ENCODE measurements at places on chromosomes 4 and X. TPM values are rescaled to one million over a fixed set of nuclear protein-coding genes. Genes with fewer than 3 reads are reported as not detected.

DNA sequence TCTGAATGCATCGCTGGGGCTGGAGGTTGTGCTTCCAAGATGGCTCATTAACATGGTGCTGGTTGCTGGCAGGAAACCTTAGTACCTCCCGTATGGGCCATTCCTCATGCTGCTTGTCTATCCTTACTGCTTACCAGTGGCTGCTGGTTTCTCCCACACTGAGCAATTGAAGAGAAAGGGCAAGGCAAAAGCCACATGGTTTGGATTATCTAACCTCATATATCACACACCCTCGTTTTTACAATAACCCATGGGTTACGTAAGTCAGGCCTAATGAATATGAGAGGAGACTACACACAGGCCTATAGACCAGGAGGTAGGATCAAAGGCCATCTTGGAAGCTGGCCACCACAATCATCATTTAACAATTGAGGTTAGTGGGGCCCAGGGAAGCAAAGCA lies 141.8 kb upstream of the EDNRA start:
- no peak for DNase-seq

Gene CSAG3
- not detected for total RNA-seq

- no peak for DNase-seq
These were observed 181.1 kb upstream of the SMIM31 start for GRCh38 chr4:164572877-164573279.

DNA sequence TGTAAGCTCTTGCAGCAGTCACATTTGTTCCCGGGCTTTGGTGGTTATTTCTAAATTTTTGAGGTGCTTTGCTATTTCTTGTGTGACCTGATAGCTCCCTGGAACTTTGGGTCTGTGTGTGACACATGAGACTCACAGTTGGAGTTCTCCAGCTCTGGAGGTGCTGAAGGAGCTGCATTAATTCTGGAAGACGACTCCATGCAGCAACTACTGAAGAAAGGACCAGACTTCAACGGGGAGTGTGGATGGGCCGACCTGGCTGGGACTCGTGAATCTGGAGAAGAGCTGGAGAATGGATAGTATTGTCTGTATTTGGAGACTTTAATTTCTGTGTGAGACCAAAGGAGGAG lies 1.5 kb downstream of the MRFAP1 start:
- no peak for DNase-seq

Gene PLK4
- 1.7 TPM for total RNA-seq

- no peak for DNase-seq
These were observed 13.9 kb downstream of the CYSLTR1 start for GRCh38 chrX:78313526-78313925.

DNA sequence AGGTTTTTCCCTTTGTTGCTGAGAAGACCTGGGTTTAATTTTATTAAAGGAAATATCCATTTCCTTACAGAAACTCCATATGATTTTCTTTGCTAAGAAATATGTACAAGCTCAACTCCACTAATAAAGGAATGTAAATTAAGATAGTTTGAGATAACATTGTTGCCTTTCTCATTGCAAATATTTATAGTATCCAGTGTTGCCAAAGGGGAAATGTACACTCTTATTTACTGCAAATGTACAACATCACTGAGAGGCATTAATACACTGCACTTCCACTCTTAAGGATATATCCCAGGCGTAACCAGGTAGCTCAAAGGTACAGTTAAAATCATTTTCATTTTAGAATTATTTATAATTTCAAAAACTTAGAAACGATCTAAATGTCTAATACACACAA lies 7.5 kb upstream of the LRBA start:
- DNase-seq, result no peak

- DNase-seq, result no peak
These were observed 43.0 kb upstream of the SCOC start for GRCh38 chr4:140330311-140330900.

- DNase-seq, result no peak
These were observed 59.9 kb downstream of the KIT start for GRCh38 chr4:54717694-54718093.

GRCh38 chr4:67198727-67199126 lies 346.6 kb downstream of the CENPC start:
- DNase-seq, result no peak

DNA sequence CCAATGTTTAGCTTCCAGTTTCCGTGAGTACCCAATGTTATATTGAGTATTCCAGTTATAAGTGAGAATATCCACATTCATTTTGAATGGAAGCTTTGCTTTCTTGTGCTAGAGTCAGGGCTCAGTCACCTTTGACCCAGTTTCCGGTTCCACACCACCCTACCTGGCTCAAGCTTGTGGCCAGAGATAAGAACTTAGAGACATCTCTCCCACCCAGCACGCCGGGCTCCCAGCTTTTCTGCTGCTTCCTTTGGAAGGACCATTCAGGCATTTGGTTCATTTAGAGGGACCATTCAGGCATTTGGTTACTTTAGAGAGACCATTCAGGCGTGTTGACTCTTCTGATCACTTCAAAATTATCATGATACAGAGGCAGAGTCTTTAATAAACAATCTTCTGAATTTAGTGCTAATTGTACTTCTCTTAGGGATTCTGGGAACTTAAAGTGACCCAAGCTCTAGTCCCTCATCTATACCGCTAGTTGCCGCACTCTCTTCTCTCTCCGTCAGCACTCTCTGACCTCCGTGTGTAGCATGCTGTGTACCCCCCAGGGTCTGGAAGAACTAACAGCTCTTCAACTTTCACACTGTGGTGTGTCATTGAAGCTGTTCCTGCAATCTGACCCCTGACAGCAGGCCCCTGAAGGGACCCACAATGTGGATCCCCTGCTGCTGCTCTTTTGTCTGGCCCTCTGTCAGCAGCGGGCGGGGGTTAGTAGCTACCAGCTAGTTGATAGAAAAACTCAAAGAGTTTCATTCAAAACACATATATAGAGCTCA lies 943.1 kb downstream of the ARAP2 start:
- DNase-seq, result no peak

All from posterior vena cava (tissue), 2 donors.